Kidney glomerular epithelial cell (primary cell): ENCODE measurements at places on chromosomes 16 and 17.
A peak's percentile ranks its signal among the peaks of the same experiment; 100 is the strongest.

GRCh38 chr16:14070555-14070876, 603 bp upstream of the MRTFB start:
- DNase-seq, result no peak

DNA sequence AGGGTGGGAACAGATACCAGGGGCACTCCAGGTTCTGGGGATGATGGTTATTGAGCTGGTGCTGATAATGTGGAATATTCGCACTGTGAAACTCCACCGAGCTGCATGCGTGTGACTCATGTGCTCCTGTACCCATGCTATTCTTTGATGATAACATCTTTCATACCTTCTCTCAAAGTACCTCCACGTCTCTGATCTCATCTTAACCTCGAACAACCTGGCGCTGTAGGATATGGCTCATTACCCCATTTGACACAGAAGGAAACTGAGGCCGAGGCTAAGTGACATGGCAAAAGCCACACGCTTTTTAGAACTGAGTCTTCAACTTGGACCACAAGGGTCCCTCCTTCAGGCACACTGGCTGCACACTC, 30.2 kb upstream of the MRPS23 start:
- DNase-seq, result peak; percentile 26

GRCh38 chr16:8370374-8371270, 219.7 kb downstream of the TMEM114 start:
- peak; percentile 7 for DNase-seq

DNA sequence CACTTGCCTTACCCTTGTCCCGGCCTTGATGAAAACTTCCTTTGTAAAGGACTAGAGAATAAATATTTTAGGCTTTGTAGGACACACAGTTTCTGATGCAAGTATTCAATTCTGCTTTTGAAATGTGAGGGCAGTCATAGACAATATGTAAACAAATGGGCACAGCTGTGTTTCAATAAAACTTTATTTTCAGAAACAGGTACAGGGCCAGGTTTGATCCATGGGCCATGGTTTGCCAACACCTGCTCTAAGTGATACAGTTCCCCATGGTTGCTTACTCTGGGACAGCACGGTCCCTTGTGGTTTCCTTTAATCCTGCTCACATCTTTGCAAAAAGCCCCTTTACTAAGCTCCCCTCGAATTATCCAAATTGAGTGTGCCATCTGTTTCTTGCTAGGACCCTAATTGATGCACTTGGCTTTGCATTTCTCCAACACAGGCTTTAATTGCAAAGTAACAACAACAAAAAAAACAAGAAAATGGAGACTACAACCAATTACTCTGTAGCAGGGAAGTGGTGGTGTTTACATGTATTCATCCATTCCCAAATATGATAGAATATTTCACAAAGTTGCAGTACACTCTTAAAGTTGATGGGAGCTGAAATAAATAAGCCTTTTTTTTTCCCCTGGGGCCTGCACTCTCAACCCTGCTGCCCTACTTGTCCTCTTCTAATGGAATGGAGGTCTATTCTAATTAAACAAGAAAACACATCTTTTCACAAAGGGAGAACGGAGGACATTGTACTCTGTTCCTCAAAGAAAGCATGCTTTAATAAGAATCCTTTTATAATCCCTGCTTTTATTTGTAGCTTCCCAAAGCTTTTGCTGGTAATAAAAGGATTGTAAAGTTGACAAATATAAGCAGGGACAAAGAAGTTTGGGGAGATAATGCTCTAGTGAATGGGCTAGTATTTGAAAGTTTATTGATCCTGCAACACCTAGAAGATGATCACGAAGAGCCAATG, 37.7 kb upstream of the TOX3 start:
- no peak for DNase-seq

DNA sequence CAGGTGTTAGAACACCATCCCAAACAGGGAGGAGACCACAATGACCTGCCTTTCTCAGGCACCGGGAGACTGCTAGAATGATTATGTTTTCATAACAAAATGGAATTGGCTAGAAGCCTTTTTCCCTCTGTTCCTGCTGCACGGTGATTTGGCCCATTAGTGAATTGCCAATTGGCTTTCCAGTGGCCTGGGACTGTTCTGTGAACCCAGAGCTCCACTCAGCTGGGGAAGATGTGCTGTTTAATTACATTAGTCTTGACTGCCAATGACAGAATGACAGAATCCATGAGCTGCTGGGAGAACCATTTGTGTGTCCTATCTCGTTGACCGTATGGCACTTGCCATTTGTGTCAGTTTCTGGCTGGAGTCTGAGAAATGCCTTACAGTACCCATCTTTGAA, 242.9 kb downstream of the CDH11 start:
- DNase-seq, result no peak

DNA sequence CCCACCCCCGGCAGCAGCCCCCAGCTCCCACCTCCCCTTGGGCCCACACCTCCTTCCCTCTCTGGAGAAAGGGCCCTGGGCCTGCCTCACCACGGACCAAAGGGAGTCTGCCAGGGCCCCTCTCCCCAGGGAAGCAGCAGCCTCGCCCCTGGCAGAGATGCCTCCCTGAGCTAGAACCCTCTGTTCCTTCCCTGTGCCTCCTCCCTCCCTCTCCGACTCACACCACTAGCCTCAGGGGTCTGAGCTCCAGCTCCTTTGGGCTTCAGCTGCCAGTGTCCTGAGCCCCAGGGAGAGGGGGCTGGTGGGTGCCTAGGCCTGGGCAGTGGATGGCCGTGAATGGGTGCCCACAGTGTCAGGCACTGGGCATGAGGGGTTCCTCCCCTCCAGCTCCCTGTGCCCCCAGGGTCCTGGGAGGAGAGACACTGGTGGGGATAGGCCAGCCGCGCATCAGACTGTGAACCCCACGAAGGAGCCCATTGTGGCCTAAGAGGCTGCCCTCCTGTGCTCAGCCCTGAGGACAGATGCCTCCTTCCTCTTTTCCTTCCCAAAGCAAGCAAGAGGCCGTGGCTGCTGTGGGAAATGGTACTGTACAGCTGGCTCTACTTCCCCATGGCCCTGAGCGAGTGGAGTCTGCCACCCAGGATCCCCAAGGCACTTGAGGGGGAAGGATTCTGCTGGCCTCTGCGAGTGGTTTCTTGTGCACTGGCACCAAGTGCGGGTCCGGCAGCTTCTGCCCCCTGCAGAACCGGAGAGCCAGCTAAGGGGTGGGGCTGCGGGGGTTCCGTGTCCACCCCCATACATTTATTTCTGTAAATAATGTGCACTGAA, 20.7 kb downstream of the MMP15 start:
- DNase-seq, result no peak

DNA sequence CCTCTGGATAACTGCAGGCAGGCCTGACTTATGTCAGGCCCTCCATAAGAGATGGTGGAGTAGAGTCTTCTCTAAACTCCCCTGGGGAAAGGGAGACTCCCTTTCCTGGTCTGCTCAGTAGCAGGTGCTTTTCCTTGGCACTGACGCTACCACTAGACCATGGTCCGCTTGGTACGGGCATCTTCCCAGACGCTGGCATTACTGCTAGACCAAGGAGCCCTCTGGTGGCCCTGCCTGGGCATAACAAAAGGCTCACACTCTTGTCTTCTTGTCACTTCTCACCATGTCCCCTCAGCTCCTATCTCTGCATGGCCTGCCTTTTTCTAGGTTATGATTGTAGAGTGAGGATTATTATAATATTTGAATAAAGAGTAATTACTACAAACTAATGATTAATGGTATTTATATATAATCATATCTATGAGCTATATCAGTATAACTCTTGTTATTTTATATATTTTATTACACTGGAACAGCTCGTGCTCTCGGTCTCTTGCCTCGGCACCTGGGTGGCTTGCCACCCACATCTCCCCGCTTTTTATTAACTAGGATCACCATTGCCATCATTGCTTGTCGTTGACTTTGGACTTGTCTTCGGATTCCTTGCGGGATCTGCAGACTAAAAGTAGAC, 59.8 kb upstream of the ARL4D start:
- DNase-seq, result peak; percentile 26

GRCh38 chr16:64391063-64391600, 730.7 kb downstream of the CDH11 start:
- DNase-seq, result peak; percentile 80

GRCh38 chr17:38926293-38927070, 1.1 kb downstream of the LASP1NB start:
- no peak for DNase-seq

GRCh38 chr16:12769525-12769924, 34.2 kb downstream of the CPPED1 start:
- no peak for DNase-seq

DNA sequence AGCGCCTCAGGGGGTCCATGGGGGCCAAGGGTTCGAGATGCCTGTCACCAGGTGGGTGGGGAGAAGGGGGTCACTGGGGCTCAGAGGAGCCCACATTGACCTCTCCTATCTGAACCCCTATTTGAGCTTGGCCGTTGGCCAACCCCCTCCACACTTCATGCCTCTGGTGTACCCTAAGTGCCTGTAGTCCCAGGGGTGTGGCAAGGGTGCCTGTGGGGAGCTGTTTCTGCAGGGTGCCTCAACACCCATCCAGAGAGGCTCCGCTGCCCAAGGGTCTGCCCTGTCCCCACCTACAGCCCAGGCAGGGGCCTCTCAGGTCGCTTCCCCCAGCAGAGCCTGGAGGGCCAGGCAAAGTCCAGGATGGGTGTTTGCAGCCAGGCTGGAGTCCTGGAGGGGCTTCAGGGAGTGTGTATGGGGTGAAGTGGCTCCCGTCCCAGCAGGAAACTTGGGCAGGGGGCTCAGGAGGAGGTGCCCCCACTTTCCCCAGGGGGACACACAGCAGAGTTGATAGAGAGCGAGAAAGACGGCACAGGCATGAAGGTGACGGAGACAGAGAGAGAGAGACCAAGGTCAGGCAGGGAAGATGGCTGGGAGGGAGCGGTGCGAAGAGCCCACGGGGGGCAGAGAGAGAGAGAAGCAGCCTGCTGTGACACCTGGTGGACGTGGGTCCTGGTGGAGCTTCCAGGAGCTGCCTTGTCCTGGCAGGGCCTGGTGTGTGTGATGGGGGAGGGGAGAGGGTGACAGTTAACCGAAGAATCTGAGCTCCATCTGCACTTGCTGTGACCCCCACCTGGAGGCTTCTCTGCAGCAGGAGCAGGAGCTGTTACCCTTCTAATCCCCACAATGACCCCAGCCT, at the start of gene SEPTIN12:
Gene SEPTIN12 (minus strand): TSS at position 719 of the 856 bp plus-strand sequence. CDS start 700 bp downstream, at position 19.
- DNase-seq, result no peak

DNA sequence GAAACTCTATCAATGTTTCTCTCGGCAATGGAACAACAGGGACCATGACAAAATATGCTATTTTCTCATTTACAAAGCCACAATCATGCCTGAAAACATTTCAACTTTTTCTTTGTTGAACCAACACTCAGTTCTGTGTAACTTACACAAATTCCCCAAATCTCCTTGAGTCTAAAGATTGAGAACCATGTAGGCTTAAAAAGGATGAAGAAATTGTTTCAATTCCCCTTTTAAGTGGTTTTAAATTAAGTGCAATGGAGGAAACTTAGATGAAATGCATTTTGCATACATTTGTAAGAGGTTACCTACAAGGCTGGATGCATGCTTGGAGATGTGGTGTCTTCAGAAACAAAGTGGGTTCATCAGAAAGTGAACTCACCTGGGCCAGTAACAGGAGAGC, 566.4 kb upstream of the CDH11 start:
- no peak for DNase-seq

GRCh38 chr16:65318138-65318537, 196.3 kb upstream of the CDH11 start:
- DNase-seq, result no peak

DNA sequence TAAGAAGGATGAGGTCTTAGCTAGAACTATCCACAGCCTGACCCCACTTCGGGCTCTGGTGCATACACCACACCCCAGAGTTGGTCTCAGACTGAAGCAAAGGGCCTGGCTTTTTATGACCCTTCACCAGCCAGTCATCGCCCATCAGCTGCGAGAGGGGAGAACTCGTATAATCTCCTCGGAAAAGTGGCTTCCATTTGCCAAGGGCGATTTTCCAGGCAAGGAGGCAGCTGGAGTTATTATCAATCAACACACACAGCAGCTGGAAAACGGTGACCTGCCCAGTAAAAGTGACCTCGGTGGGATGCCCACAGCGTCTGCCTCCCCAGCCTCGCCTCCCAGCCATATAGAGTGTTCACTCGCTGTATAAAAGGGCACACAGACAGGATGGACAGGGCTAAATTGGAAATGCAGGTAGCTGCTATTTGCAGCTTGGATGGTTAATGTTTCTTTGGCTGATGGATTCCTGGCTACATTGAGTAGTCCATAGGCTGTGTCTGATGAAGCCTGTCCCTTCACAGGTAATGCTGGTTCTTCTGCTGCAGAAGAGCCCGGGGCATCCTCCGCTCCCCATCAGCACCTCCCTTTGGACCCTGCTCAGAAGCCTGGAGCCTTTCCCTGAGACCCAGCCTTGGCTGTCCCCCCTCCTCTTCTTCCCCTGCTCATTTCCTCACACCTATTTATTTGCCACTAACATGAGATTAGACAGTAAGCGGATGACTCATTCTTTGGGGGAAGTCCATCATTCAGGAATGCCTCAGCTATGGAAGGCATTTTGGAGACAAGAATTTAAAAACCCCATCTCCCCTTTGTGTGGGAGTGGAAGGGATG, 45.7 kb downstream of the TMEM186 start:
- peak; percentile 70 for DNase-seq

GRCh38 chr16:87691686-87692079, 74.1 kb downstream of the KLHDC4 start:
- DNase-seq, result no peak

DNA sequence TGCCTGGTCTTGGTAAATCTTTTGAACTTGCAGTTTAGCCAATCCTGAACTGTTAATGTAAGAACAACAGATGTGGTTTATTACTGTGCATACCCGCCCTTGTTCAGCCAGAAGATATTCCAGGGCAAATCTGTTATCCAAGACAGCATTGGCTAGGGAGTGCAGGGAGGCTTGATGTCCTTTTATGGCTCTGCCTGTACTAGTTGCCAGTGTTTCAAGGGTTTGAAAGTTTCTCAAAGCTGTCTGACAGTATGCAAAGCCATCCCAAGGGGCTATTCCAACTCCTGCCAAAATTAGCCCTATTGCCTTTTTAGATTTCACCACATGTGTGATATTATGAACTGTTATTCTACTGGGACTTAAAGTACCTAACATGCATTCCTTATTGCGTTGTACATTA, 30.1 kb downstream of the LCMT1 start:
- no peak for DNase-seq

DNA sequence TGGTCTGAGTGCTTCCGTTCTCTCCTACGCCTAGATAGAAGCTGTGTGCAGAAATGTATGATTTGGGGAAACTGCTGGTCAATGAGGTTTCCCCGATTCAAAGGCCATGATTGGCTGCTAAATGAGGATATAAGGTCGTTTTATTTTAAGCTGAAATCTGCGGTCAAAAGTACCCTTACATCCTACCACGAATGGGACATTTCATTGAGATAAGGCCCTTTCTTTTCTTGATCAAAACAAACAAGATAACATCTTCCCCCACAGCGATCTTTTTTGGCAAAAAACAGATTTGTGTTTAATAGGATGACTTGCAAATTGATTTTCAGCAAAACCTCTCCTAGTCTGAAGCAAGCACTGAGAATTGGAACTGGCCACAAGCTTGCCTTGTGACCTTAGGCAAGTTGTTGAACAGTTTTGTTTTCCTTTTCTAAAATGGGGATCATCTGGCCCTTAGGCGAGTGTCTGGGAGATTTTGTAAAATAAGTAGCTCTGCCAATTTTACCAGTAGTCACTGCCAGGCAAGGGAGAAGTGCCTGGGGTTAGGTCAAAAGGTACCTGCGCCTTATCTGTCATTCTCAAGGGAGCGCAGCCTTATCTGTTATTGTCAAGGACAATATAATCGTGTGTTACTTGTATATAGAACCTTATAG, 635 bp downstream of the SCPEP1 start:
- DNase-seq, result no peak

- DNase-seq, result no peak
Observed at GRCh38 chr16:6524501-6524900, 808.1 kb upstream of the RBFOX1 start.

- no peak for DNase-seq
Observed at GRCh38 chr16:68512183-68512582, 26.9 kb upstream of the ZFP90 start.

- DNase-seq, result no peak
Observed at GRCh38 chr17:65745241-65745640, 183.8 kb upstream of the AXIN2 start.
